ENCODE measurements at places on chromosomes 7 and 10.
A peak's percentile ranks its signal among the peaks of the same experiment; 100 is the strongest.

DNA sequence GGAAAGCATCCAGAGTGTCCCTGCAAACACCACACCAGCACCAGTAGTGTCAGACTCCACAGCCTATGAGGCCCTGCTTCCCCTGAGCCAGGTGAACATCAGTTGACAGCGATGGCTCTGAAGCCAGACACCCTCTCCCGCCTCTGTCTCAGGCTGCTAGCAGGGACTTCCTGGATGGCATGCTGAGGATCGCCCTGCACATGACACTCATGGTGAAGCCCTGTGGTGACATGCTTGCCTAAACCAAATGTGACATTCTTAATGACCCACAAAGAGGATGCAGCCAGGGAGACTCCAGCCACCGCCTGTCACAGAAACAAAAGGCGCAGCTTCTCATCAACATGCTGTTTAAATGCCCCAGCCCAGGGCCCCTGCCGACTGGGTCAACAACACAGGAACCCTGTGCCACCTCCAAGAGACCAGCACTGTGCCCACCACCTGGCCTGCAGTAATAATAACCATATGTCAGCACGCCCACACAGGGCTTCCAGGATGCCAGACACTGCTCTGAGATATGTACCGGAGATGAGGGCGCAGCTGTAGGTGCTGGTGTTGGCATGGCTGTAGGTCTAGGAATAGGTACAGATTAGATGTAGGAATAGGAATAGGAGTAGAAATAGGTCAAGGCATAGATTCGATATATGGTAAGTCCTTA lies 81.3 kb downstream of the GRID1 start:
- DNase-seq, result peak; percentile 35

- no peak for DNase-seq
These were observed 264.4 kb downstream of the ETV1 start for GRCh38 chr7:13724977-13725566.

GRCh38 chr10:3169271-3169670 lies 3.3 kb downstream of the PITRM1 start:
- no peak for DNase-seq

DNA sequence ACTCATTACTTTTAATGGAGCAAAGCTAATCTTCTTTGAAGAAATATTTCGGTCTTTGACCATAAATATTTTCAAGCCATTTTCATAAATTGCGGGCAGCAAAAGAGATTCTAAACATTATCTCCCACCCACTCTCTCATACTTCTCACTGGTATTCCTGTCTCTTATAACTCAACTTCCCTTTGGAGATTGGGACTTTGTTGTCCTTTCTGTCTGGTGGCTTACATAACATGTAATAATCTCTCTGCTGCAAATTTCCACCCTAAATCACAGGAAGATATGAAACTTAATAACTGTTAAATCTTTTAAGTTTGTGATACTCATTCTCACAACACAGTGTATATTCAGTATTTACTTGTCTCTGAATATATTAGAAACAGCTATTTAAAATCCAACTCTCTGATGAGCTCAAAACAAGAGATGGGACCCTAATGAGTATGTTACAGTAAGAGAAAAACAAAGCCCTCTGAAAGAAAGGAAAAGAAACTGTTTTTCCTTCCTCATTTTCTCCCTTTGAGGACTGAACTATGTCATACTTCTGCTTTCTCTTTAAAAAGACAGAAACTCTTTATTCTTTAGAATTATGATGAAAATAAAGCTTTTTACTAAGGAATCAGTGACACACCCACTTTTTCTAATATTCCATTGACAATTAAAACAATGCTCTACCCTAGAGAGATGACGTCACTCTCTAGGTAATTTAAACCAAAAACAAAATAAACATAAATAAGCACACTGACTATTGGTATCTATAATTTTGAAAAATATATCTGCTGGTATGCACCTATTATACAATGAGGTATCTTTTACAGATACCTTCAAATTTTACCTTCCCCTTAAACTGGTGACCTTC lies 14.7 kb downstream of the CALCR start:
- no peak for DNase-seq

- DNase-seq, result no peak
These were observed 86.7 kb upstream of the PRKAR2B start for GRCh38 chr7:106957766-106958165.

DNA sequence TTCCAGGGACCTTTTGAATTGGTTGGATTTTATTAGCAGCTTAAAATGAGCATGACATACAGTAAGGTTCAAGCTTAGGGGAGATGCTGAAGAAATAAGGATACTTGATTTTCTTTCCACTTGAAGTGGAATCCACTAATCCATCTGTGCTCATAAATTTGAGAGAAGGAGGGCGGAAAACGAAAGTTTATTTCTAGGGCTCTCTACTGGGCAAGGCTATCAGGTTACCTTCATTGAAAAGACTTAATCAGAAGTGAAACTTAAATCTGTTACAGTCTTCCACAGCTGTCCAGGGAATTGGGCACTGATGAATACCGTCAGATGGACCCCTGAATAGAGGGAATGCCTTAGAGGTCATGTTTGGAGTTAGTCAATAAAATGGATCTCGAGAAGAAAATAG lies 21.8 kb downstream of the AUTS2 start:
- no peak for DNase-seq

DNA sequence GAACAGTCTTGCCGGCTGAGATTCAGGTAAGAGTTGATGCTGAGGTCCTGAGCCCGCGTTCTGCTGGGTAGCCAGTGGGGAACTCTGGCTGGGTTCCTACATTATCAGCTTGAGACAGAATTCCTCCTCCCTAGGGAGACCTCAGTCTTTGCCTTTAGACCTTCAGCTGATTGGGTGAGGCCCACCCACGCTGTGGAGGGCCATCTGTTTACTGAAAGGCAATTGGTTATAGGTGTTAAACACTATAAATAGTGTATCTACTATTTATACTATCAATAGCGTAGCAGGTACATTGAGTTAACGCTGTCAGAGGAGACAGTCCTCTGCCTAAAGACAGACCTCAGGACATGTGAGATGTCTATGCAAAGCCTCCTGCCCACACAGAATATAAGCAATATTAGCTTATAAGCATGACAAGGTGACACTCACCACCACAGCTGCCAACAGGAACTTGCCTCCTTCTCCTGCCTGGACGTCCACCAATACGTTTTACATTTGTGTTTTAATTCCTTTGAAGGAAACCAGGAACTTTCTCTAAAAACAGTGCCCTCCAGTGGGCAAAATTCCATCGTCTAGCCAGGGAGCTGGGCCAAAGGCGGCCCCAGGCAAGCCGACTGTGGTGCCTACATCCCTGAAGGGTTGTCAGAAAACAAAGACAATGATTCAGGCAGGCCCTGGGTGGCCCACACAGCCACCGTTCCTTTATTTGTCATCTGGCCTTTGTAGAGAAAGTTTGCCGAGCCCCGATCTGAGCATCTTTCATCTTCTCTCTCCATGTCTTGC lies 58.8 kb downstream of the INSIG1 start:
- DNase-seq, result no peak

GRCh38 chr10:78365694-78366093 lies 332.0 kb downstream of the RPS24 start:
- no peak for DNase-seq

DNA sequence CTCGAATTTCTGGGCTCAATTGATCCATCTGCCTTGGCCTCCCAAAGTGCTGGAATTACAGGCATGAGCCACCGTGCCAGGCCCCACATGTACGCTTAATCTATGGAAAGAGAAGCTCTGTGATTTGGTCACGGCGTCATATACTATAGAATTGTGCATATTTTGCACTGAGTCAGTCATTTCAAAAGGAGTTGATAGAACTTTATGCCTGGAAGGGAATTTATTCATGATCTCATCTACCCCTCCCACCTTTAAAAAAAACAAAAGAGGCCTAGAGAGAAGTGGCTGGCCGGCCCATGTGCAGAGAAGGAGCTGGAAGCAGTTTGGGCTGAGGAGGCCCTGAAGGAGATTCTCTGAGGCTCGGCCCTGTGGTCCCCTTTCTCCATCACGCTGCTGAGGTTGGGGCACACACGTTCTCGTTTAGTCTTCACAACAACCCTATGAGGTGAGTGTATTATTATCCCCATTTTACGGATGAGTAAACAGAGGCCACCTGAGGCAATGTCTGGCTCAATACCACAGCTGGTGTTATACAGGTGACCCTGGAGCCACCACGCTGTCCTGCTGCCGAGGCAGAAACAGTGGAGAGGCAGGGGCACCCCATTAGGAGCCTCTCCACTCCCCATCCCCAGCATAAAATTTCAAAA lies 47.2 kb upstream of the ZRANB1 start:
- DNase-seq, result no peak

DNA sequence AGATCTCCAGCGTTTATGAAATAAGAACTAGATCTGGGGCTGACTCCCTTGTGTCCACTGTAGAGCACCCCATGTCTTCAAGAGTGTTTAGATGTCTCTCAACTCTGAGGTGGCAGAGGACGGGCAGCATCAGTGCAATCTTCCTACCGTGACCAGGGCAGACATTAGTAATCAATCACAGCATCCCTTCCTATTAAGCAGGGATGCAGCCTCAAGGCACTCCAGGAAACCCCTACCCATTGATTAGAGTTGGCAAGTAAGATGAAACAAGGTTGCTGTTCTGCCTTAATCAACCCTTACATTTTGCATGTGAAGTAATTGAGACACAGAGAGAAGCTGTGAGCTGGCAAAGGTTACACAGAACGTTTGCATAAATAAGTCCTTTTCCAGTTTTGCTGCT lies 283.7 kb upstream of the ZMIZ1 start:
- no peak for DNase-seq

DNA sequence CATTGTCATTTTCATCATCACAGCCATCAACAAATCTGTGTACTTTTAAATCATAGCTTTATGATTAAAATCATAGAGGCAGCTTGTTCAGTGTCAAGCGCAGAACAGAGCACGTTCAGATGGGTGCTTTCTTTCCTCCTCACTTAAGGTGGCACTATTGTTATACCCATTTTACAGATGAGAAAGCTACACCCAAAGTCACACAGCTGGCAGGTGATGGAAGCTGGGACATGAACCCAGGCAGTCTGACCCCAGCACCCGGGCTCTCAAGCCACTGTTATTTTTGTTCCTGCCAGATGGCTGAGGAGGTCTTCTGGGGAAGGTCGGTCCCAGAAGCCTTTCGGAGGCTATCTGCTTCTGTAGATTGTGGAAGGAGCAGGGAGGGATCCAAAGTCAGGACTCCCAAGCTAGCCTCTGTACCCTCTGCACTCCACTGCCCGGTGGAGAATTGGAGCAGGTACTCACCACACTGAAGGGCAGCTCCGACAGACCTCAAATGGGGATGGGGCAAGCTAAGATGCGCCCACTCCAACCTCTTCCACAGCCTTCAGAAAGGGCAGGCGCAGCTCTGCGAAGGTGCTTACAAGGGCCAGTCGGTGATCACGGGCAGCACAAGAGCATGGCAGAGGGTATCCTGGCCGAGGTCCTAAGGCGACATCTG lies 610 bp downstream of the AVPI1 start:
- no peak for DNase-seq

- DNase-seq, result peak; percentile 72
These were observed 745 bp downstream of the YWHAG start for GRCh38 chr7:76358011-76358480.

DNA sequence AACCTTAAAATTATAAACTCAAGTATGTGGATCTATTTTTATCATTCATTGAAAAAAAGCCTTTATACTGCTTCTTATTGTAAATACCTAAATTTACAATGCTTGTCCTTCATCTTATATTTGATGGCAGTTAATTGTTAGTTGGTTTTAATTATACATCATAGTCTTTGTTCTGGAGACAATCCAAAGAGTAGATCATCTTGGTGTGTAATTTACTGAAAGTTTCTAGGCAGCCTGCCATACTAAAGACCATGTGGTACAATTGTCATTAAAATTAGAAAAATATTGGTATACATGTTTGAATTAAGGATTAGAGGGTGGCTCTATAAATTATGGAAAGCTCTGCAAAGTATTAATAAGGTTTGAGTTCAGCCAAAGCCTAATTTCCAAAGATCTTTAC lies 231.4 kb downstream of the KCND2 start:
- DNase-seq, result no peak

DNA sequence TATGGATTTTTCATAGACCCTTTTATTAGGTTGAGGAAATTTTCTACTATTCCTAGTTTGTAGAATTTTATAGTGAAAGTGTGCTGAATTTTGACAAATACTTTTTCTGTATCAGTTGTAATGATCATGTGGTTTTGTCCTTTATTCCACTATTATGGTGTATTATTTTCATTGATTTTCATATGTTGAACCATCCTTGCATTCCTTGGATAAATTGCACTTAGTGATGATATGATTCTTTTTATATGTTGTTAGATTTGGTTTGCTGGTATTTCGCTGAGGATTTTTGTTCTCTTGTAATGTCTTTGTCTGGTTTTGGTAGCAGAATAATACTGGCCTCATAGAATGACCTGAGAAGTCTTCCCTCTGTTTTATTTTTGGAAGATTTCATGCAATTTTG lies 140.6 kb upstream of the CDK6 start:
- no peak for DNase-seq

- DNase-seq, result no peak
These were observed 80.4 kb upstream of the NRP1 start for GRCh38 chr10:33414841-33415240.

- DNase-seq, result no peak
These were observed 202.9 kb upstream of the MTPN start for GRCh38 chr7:136179851-136180721.

- DNase-seq, result peak; percentile 91
These were observed 122.1 kb upstream of the VKORC1L1 start for GRCh38 chr7:65750511-65751344.

- no peak for DNase-seq
These were observed 180.1 kb upstream of the CCDC6 start for GRCh38 chr10:60086421-60086820.

GRCh38 chr7:29426587-29426986 lies 137.0 kb upstream of the PRR15 start:
- no peak for DNase-seq

DNA sequence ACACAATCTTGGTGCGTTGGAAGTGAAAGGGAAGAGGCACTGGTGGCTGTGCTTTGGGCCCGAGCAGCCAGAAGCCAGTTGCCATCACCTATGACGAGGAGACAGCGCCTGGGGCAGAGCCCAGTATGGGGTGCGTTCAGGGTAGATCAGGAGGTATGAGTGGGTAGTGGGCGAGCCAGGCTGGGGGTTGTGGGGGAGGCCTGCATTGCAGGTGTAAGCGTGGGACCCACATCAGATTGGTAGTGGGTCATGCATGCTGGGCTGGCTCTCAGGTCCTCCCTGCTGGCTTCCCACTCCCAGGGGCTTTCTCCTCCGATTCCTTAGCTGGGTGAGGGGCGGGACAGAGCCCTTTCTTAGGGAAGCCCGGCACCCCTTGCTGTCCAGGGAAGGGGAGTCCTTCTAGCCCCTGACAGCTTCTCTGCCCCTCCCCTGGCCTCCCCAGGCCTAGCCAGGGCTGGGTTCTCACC lies 445 bp upstream of the PVRIG start:
- DNase-seq, result no peak

DNA sequence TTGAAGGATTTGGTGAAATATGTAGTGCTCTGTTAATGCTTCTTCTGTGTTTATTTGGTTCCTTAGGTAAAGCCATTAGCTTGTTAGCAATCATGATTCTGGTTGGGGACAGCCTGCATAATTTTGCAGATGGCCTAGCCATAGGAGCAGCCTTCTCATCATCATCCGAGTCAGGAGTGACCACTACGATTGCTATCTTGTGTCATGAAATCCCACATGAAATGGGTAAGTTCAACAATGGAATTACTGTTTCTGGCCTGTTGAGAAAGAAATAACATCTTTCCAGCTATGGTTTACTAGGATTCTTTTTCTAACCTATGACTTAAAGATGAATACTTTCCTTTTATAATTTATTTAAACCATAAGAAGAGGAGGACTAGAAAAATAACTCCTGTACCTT lies 48.9 kb downstream of the SLC39A12 start:
- DNase-seq, result no peak

- DNase-seq, result no peak
These were observed 147.0 kb upstream of the CELF2 start for GRCh38 chr10:10870523-10871241.

- no peak for DNase-seq
These were observed 33.6 kb downstream of the CNTNAP2 start for GRCh38 chr7:146150153-146150552.

Measured in ureter (tissue), 1 donor.